EH (cell line): ENCODE measurements at places on chromosomes 3 and 15.
A peak's percentile ranks its signal among the peaks of the same experiment; 100 is the strongest.

- no peak for DNase-seq
Measured at GRCh38 chr15:85430406-85431204, 50.2 kb downstream of the AKAP13 start.

GRCh38 chr15:42108806-42109205, 14.4 kb upstream of the PLA2G4D start:
- no peak for DNase-seq

- DNase-seq: no peak
Measured at GRCh38 chr3:52218937-52219650, 6.4 kb downstream of the TLR9 start.

DNA sequence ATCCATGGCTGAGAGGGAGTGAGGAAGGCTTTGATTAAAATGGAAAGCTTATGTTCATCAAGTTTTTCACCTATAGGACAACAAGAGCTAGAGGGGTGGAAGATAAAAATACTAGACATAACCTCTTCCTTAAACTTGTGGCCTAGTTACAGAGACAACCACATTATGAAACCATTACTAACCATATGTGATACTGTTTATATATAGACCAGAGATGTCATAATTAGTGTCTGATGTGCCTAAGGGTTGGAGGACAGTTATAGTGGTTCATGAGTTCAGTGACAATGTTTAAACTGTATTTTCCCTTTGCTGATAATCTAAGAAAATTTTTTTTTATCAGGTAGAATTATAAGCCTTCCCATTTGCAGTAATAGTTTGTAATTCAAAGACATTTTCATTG, 23.7 kb downstream of the PHLDB2 start:
- DNase-seq: peak; percentile 32

DNA sequence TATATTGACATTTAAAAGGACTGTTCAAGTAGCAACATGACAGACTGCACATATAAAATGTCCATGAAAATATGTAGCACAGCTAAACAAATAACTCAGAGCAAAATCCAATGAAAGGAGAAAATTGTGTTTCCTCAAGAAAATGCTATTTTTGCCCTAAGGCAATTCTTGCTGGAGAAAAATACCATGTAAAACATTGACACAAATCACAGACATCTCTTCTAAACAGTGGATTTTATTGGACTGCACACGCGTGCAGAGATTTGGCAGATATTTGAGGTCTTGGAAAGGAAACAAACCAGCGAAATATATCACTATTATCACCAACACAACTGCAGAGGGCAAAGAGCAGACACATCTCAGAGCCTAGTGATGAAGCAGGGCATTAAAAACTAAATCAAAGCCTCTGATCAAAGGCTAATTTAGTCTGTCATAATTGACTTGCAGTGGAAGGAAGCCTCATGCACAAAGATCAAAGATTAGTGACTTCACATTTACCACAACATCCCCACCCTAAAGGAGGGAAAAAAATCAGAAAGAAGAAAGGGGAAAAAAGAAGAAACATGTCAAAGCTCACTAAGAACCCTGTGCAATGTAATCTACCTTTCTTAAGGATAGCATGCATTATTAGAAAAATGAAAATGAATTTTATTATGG, 52.4 kb downstream of the CHL1 start:
- no peak for DNase-seq
